ENCODE measurements at places on chromosomes 1 and 21. TPM values are rescaled to one million over a fixed set of nuclear protein-coding genes. Genes with fewer than 3 reads are reported as not detected.

DNA sequence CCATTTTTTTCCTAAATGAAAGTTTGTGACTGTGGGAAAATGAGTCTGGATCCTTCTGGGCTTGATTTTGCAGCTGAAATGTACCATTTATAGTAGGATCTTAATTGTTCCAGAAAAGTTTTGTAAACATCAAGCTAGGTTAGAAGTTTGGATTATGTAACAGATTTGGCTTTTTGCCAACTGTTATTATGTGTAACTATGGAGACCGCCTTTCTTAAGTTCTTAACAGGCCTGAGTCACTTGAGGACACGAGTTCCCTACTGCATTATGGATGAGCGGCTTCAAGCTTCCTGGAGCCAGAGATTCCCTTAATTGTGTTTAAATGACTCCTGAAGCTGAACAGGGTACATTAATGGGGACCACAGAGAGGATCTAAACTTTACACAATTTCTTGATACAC, 22.2 kb downstream of the SLC25A33 start:
- no peak for DNase-seq

DNA sequence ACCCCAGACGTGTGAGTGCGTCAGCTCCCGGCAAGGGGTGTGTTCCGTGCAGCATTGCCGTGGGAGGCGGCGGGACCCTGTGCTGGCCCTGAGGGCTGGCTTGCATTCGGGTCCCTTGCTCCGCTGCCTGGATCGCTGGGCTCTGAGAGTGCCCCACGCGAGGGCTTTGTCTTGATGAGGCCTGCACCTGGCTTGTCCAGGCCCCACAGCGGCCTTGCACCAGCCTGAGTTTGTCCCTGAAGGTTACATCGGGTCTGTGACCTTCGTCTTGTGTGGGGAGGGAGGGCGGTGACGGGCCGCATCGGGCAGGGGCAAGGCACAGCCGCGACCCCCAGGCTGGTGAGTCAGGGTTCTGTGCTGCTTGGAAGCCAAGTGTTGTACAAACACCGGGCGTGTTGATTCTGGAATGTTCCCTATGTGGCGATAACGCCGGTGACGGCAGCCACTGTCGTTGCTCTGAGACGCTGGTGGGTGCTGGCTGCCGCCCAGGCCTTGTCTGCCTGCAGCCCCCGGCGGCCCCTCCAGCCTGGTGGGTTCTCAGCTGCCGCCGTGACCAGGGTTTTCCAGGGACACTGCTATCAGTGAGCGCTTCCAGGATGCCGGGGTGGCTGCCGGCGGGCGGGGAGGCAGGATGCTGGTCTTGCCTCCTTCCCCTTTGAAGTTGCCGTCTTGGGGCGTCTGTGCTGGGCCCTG, 42.9 kb downstream of the SLX9 start:
- no peak for DNase-seq

GRCh38 chr1:227780101-227781044, 35.1 kb upstream of the PRSS38 start:
- DNase-seq, result no peak

GRCh38 chr1:113912594-113913311, 7.6 kb downstream of the DCLRE1B start:
- DNase-seq, result no peak

- DNase-seq, result peak; percentile 69
These were observed 99.4 kb upstream of the JUN start for GRCh38 chr1:58883037-58883887.

DNA sequence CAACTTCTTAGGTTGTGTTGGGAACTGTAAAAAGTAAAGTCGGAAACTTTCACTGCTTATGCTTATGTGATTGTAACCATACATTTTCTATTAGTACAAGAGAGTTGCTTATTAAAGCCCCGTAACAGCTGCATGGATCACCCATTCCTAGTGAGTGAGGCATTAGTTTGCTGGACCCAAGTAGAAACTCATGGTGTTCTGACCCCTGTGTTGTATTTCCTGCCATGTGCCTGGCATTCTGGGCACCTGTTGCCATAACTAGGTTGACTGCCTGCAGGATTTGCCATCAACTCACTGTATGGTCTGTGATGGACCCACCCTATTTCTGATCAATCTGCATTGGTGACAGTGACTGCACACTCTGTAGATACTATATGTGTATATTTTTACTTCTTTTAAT, 173.0 kb downstream of the PGBD5 start:
- no peak for DNase-seq

- no peak for DNase-seq
These were observed 693.7 kb downstream of the MATN1 start for GRCh38 chr1:30029677-30030076.

GRCh38 chr1:188426561-188426960, 1597.8 kb downstream of the PLA2G4A start:
- no peak for DNase-seq

DNA sequence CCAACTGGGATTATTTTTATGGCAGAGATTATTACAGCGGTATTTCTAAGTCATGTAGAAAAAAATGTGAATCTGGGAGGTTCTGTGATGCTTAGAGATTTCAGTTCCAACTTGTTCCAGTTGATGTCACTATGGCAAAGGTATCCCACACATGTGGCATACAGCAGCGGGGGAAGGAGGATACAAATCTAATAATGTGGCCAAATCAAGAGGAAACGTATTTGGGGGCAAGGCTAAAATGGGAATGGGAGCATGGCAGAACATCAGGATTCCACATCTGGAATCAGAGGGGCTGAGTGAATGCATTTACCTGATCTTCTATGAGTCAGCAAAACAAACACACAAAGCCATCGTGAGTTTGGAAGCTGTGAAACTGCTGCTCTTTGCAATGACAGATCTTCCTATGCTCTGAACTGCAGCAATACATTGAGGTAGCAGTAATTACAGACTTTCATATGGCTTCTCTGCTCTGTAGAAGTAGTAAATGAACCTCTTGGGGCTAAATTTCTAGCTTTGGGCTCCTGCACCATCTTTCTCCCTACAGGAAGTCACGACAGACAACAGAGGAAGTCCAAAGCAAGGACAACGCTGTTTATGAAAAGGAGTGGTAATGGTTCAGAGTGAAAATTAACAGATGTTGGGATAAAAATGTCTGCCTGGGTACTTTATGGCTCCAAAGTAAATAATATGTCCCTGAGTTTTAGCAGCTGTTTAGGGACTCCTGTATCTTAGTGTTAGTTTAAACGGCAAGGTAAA, 55.5 kb downstream of the GABPA start:
- peak; percentile 27 for DNase-seq

DNA sequence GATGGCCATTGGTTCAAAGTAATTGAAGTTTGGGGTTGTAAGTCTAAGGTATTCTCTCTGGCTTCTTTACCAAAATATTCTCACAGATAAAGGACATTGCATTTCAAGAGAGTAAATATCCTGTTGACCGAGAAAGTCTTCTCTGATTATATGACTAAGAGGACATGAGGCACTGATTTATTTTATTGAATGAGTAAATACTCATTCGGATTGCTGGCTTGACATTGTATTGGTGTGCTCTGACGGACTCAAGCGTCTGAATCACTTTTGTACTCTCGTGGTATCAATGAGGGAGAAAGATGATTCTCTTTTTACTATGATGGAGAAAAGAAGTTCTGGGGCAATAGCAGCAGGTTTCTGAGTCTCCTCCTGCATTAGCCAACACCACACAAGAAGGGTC, 205.3 kb upstream of the RRP15 start:
- no peak for DNase-seq

- DNase-seq, result no peak
These were observed 89.0 kb upstream of the BCAR3 start for GRCh38 chr1:93770640-93771039.

GRCh38 chr1:81730881-81731280, 69.9 kb upstream of the ADGRL2 start:
- no peak for DNase-seq

- DNase-seq, result no peak
These were observed 358.7 kb downstream of the RRAGC start for GRCh38 chr1:38500891-38501290.

- DNase-seq, result no peak
These were observed 910 bp upstream of the RERE start for GRCh38 chr1:8818325-8818775.

DNA sequence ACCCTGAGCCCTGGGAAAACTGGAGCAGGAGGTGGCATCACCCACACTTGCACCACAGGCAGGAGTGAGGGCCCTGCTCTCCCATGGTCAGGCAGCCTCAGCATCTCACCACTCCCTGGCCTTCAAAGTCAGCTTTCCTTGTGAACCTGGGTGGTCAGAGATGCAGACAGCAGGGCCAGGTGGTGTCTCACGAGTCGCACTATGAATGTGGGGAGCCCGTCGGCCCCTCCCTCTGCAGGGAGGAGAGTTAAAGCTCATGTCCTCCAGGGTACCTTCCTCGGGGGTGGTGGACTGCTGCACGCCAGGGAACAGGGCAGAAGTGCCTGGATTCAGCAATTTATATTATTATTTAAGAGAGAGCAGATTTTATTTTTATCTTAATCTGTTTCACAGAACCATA, 24.1 kb downstream of the ABCG1 start:
- DNase-seq, result no peak

DNA sequence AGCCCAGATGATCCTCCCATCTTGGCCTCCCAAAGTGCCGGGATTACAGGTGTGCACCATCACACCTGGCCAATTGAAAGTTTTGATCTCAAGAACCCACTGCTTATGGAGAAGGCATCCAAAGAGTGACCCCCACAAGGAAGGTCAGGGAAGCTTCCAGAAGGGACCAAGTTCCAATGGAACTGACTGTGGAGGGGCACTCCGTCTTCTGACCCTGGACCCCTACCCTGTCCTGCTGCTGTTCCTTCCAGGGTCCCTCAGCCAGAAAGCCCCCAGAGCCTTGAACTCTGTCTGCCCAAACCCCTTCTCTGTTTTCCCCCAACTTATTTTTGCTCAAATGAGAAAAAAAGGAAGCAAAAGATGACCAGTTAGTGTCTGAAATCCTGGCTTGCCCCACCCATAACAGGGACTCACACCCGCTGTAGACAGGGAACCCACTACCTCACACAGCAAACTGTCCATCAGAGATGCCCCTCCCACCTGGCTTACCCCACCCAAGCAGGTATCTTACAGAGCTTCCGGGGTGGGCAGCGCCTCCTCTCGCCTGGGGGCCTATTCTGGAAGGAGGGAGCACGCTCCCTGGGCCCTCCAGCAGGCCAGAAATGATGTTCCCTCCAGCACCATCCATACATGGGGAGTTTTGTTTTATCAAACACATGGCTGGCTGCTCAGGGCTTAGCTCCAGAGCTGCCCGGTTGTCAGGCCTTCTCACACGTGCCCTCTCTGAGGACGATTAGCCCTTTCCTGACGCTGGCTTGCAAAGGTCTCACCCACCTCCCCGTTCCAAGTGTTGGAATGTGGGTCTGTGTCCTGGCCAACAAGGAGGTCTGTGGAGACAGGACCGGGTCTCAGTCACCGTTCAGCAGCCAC, 3.1 kb upstream of the WNT3A start:
- DNase-seq, result no peak

- DNase-seq, result no peak
These were observed 232.1 kb downstream of the ASTN1 start for GRCh38 chr1:176932114-176933104.

- DNase-seq, result no peak
These were observed 20.9 kb downstream of the TNN start for GRCh38 chr1:175088525-175088951.

- DNase-seq, result no peak
These were observed 20.6 kb upstream of the BACE2 start for GRCh38 chr21:41147096-41147978.

GRCh38 chr1:216723274-216723780, at the start of gene ESRRG:
Gene ESRRG, minus strand, starts transcription at chr1:216723429. Its CDS starts 130 bp downstream, at chr1:216723299.
- no peak for DNase-seq

DNA sequence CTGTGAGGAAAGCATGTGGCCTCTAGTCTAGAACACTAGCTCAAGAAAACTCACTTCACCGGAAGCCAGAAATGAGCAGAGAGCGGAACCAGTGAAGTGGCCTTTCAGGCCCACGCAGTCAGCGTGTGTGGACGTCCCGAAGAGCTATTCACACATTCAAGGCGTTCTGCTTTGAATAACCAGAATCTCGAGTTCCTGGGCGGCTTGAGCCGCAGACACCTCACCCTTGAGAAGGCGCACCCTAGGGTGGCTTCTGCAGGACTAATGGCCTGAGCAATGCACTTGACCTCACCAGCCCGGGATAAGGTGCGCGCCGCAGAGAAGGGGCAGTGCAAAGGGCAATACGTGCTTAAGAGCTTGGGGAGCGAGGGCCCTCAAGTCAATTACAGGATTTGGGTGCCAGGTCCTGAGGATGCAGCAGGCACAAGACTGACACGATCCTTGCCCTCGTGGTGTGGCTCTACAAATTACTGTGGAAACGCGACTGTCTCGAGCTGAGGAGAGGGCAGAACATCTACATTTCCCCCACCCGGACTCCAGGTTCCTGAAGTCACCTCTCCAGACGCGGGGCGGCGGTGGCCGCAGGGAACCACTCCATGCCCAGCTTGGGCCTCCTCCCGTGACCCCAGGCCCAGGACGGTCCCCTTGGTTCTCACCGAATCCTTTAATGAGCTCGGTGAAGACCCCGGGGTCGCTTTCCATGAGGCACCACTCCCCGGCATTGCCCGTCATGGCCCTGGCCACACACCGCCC, 455 bp downstream of the UCHL5 start:
- peak; percentile 6 for DNase-seq

DNA sequence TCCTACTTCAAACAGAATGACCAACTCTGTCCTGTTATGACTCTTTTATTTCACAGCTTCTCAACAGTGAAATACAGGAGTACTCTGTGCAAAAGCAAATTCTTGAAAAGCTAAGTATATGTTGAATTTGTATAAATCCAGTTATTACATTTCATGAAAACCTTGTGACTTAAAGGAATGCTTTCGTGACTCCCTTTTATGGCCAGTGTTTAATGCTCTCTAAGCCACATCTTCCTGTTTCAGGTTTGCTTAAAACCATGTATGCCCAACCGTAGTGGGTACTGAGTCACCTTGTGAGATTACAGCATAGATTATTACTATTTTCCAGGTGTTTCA, 40.2 kb upstream of the KIF1B start:
- DNase-seq, result no peak

GRCh38 chr1:107687849-107688753, 276.9 kb downstream of the VAV3 start:
- DNase-seq, result no peak

DNA sequence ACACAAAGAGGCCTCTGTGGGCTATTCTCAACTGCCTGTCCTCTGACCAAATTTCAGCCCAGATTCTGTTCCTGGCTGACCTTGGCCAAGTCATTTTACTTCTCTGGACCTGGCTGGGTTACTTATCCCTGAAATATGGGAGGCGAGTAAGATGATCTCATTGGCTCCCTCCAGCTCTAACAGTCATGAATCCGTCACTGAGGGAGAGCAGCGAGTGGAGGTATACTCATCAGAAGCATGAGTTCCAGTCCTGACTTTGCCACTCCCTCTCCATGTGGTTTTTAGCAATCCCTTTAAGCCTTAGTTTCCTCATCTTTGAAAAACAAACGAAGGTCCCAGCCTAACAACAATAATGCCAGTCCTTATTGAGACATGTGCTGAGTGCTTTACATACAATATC, 63.5 kb downstream of the CCDC185 start:
- DNase-seq, result no peak

GRCh38 chr21:32135401-32136363, 143.2 kb downstream of the MIS18A start:
- no peak for DNase-seq

The OBSCN gene
- total RNA-seq, result 82.2 TPM

The TMCC2 gene
- 0.74 TPM for total RNA-seq

The ALX3 gene
- total RNA-seq, result not detected

The KCNA2 gene
- total RNA-seq, result 0.78 TPM

The ZNF683 gene
- not detected for total RNA-seq
